SW 1271 (cell line): ENCODE measurements at places on chromosomes 3 and 15.

GRCh38 chr3:56753206-56753820 lies 48.4 kb downstream of the ARHGEF3 start:
- DNase-seq: no peak

DNA sequence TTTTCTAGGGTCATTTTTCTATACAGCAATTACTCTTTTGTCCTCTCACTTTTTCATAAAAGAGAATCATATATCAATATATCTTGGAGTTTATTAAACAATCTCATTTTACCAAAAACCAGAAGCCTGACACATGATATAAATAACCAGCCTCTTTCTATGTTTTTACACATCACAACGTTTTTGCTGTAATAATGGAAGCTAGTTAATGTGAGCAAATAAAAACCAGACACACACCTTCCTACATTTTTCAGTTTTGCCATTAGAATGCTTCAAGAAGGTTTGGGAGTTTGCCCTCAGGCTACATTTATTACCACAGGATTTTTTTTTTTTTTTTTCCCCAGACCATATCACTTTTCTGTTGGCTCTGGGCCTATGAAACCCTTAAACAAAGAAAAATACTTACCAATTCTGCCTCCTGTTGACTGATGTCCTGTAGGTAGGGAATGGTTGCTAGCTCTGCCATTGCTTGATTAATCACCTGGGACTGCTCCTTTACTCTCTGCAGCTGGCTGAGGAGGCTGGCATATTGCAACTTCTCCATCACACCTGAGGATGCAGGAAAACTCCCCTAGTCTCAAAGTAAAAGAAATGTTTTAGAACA lies 165.5 kb downstream of the ECT2 start:
- DNase-seq: no peak

GRCh38 chr3:156321945-156322344 lies 201.6 kb downstream of the KCNAB1 start:
- no peak for DNase-seq

DNA sequence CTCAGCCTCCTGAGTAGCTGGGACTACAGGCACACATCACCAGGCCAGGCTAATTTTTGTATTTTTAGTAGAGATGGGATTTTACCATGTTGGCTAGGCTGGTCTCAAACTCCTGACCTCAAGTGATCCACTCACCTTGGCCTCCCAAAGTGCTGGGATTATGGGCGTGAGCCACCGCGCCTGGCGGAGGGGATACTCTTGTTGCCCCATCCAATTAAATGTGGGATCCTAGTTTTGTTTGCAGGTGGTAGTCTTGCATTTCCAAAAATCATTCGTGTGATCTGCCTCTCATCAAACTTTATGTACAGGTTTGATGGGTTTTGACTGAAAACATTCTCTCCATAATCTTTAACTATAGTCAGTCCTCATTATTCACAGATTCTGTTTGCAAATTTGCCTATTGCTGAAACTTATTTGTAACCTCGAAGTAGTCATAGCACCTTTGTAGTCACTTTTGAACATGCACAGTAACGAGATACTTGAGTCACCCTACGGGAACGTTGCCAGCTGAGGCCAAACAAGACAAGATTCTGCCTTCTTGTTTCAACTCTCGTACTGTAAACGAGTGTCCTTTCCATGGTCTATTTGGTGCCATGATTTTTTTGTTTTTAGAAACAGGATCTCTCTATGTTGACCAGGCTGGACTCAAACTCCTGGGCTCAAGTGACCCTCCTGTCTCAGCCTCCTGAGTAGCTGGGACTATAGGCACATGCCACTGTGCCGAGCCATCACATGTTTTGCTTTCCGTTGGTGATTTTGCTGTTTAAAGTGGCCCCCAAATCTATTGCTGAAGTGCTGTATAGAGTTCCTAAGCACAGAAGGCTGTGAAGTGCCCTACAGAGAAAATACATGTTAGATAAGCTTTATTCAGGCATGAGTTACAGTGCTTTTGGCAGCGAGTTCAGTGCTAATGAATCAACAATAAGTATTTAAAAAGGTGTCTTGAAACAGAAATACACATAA lies 8.1 kb upstream of the MAPK6 start:
- DNase-seq: no peak

- no peak for DNase-seq
These were observed 458.1 kb downstream of the GBE1 start for GRCh38 chr3:81303321-81303720.

DNA sequence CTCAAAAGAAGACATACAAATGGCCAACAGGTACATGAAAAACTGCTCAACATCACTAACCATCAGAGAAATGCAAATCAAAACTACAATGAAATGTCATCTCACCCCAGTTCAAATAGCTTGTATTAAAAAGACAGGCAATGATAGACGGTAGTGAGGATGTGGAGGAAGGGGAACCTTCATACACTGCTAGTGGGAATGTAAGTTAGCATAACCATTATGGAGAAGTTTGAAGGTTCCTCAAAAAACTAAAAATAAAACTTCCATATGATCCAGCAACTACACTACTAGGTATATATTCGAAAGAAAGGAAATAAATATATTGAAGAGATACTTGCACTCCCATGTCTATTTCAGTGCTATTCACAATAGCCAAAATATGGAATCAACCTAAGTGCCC lies 62.8 kb upstream of the PPARG start:
- no peak for DNase-seq

- no peak for DNase-seq
These were observed 13.0 kb downstream of the GUCA1C start for GRCh38 chr3:108940568-108941263.

DNA sequence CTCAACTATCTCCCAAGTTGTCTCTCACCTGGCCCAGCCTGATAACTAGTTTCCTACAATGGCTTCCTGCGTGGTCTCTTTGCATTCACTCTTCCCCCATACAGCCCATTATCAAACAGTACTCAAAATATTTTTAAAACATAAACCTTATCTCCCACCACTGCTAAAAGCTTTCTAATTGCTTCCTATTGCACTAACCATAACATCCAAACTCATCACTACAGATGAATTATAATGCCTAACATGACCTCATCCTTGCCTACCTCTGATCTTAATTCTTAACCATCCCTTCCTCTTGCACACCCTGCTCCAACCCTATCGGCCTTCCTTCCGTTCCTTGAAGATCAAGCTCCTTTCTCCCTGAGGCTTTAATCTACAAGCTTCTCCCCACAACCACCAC lies 17.0 kb downstream of the ACAP2 start:
- DNase-seq: no peak

DNA sequence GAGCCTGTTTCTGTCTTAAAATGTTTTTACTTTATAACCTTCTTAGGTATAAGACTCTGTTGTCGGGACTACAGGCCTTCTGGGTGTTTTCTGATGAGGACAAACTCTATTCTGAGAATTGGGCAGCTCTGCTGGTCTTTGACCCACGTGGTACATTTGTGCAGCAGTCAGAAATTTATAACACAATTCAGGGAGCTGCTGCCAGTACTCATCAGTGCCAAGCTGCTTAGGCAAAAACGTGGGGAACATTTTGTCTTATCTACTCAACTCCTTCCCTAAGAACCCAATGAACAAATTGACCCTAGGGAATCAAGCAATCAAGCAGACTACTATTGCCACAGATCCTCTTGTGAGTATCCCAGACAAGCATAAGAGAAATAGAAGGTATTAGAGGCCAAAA lies 180.7 kb upstream of the PDZRN3 start:
- DNase-seq: no peak

DNA sequence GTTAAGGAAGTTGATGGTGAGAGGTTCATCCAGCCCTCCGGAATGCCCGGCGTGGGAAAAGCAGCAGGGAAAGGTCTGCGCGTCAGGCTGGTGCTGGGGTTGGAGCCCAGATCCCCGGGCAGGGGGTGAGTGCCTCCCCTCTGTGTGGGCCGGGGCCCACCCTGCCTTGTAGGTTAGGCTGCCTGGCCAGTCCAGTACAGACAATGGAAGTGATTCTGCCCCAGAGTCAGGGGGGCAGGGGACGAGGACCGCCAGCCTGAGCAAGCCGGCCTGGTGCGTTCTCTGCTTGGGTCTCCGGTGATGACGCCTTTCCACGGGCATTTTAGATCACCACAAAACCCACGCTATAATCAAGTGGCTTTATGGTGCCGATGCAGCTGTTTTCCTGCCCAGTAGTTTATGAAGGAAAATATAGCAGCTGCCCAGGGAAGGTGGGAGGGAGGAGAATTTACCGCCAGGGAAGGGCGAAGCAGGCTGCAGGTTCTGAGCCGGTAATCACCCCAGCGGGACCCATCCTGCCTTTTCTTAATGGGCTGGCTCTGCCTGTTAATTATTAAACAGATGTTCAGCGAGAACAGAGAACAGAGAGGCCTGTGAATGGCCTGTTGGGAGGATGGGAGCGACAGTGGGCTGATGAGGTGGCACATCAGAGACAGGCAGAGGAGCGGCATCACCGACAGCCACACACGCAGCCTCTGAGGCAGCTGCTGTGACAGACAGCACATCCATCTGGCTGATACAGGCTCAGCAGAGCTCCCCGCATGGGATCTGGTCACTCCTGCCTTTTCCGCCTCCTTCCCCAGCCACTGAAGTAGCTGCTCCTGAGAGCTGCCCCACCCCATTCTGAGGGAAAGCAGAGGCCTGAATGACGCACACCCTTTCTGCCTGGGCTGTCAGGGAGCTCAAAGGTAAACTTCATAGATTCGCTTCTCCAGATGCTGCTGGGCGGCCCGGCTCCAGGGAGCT lies 35.2 kb downstream of the BDH1 start:
- DNase-seq: no peak

- DNase-seq: no peak
These were observed 85.8 kb upstream of the RASGRP1 start for GRCh38 chr15:38650384-38650783.

DNA sequence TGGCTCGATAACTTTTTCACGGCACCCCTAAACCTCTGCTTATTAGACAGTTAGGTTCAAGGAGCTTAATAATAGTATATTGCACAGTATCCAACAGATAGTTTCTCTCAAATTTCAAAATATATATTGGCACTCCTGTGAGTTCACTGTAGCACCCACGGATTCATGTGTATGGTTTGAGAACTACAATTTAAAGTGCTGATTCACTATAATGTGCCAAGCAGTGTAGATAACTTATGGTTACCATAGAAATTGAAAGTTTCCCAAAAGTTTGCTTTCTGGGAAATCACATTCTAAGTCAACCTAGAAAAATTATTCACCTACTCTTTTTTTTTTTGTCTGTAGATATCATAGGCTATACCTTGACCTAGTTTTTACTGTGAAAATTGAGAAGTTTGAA lies 86.6 kb downstream of the GAP43 start:
- no peak for DNase-seq

DNA sequence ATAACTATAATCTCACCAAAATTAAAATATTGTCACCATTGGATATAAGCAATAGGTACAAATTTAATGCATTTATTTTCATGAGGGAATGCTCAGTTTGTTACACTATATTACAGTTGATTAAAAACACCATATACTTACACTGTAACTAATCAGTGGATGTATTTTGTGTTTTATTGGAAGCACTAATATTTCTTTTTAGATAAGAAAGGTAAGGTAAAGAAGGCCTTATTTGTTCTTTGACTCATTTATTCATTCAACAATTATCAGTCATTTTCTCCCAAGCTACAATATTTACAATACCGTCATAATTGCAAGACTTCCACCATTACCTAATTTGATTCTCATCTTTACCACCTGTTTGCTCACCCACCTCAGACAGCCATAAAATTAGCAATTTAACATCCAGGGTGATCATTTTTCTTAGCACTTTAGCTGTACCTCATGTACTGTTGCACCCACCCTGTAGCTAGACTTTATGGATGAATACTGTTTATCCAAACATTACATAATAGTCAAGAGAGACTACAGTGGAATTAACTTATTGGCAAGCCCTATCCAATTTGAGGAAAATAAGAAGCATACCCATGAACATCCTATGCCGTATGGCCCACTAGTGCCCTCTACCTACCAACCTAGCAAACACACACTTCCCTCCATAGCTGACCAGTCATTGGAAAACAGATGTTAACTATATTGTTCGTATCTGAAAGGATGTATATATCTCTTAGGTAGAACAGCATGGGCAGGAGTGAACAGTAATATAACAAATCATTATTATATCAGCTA lies 229.6 kb downstream of the BBX start:
- no peak for DNase-seq

- DNase-seq: no peak
These were observed 22.3 kb downstream of the CFAP92 start for GRCh38 chr3:128971421-128972100.

DNA sequence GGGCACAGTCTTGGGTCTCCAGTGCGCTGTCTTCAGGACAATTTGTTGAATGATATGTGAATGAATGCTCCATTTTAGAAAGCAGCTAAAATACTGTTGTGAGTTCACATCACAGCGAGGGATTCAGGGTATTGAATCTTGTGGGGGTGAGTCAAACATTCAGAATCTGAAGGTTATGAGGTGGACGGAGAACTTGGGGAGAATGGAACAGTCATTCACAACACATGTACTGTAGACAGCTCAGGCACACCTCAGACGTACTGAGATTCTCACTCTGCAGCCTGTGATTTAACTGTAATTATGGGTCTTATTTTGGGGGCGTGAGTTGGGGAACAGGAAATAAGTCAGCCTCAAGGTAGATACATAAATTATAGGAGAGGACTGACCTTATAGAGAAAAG lies 13.9 kb downstream of the CRYBG3 start:
- no peak for DNase-seq

- DNase-seq: no peak
These were observed 21.9 kb downstream of the GLDN start for GRCh38 chr15:51363383-51363782.

GRCh38 chr3:130828948-130829947 lies 64.6 kb upstream of the ATP2C1 start:
- no peak for DNase-seq

GRCh38 chr3:64303401-64303800 lies 78.1 kb upstream of the PRICKLE2 start:
- no peak for DNase-seq

GRCh38 chr3:100761211-100761942 lies 52.1 kb downstream of the TFG start:
- DNase-seq: no peak

DNA sequence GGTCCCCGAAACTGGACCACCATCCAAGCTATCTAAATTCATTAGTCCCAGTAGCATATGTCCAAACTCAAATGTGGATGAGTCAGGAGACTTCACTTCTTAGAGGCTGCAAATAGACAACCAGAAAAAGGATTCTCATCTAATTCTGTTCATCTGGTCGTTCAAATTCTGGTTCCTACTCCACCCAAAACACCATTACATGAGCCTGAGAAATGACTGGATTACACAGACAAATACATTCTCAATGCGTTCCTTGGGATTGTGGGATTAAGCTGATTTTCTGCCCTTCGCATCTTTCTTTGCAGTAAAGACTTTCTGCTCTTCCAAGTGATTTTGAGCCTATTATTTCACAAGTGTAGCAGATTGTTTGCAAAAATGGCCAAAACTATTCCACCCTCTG lies 472.3 kb upstream of the PROK2 start:
- DNase-seq: no peak

- DNase-seq: no peak
These were observed 39.9 kb downstream of the MASP1 start for GRCh38 chr3:187251599-187251998.

DNA sequence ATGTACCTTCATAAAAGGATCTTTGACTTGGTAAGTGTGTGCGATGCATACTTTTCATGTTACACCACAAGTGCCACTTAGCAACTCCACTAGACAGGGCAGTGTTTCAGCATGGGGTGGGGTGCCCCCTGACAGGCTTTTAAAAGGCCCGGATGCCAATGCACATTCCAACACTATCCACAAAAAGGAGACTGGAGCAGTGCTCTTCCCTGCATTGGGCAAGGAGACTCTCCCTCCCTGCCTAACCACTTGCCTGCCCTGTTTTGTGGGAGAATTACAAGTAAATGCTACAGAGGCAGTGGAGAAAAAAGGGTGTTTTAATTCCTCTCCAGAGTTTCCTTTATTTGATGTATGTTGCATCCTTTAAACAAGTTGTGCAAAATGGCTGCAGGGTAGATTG lies 1.7 kb upstream of the RARB start:
- no peak for DNase-seq
